Stimulated activated CD4-positive, alpha-beta T cell treated with anti-CD3 and anti-CD28 coated beads, Interleukin-1b, Interleukin-23, amount 100 ng/mL, for 48 hours (primary cell): ENCODE measurements at places on chromosomes 2 and 18.

DNA sequence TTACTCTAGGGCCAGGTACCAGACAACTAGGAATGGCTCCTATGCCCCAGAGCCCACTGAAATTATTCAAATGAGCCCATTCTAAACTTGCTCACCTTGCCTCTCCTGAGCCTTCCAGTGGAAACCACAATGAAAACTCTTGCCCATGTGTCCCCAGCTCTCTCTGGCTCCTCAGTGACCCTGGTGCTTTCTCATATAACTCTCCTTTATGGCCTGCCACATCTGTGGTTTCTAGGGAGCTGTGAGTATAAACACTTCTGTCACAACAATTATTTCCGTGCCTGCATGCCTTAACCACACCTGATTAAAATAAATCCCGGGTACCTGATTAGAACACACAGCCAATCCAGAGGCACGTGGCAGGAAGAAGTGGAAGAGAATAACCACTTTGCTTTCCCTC lies 333.0 kb upstream of the SPRED2 start:
- no peak for DNase-seq

DNA sequence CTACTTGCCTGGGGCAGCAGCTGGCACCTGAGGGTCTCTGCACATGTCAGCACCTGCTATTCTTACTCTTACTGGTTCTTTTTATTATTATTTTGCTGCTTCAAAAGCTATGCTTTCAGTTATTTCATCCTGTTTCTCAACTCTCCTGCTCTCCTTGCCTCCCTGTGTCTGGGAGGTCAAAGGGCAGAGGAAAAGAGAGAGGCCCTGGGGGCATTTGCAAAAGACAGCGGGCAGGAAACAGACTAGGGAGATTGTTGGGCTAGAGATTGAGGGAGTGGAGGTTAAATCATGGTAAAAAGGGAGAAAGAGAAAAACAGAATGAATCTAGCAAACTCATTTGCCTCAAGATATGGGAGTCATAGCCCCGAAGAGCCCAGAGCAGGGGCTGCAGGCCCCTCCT lies 21.1 kb upstream of the RPL31 start:
- DNase-seq: no peak

DNA sequence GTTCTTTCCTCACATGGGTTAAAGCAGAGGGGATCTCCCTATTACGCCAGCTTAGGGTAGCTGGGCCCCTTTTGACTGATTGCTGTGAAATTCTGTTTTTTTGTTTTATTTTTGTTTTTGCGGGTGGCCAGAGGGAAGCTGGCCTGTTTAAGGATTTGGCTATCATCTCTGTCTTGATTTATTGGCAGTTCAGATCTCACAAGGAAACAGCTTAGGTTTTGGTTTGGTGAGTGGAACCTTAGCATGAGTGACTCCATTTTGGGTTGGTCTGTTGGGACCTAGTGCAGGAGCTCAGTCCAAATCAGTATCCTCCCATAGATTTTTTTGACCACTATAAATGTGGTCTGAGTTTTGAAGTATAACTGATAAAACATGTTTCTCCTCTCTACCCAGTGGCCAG lies 25.6 kb upstream of the NTSR2 start:
- DNase-seq: no peak

DNA sequence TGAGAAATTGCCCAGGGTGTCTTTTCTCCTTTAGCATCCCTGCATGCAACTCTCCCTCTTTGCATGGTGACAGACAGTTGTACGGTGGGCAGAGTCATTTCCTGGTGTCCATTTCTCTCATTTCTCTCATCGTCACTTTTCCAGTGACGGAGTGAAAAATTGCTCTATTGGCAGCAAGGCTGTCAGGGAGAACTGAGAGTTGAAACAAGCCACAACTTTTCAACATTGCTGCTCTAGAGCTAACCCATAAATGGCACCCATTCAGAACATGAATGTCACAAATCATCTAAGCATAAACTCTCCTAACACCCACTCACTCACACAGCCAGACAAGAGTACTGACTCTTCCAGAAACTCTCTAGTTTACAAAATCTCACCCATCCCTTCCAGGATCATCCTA lies 55.7 kb downstream of the ZC3H8 start:
- DNase-seq: no peak

DNA sequence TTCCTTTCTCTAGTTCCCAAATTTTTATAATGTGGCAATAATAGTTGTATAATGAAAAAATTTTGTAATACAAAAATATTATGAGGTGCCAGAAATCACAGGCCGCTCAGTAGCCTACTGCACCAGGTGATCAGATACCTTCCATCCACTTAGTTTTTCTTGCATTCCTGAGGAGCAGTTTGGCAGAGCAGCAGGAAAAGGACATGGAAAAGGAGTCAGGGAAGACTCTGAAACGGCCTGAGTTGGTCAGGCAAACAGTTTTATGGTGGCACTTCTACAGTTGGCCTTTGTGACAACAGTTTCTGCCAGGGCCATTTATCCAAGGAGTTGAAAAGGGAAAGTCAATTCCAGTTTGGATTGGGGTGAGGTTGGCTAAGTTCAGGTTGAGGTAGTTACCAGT lies 165.4 kb upstream of the ALPP start:
- DNase-seq: no peak

GRCh38 chr2:39787950-39788349 lies 8.9 kb upstream of the THUMPD2 start:
- no peak for DNase-seq

- no peak for DNase-seq
Measured at GRCh38 chr2:106649306-106649705, 162.1 kb downstream of the CD8B2 start.

DNA sequence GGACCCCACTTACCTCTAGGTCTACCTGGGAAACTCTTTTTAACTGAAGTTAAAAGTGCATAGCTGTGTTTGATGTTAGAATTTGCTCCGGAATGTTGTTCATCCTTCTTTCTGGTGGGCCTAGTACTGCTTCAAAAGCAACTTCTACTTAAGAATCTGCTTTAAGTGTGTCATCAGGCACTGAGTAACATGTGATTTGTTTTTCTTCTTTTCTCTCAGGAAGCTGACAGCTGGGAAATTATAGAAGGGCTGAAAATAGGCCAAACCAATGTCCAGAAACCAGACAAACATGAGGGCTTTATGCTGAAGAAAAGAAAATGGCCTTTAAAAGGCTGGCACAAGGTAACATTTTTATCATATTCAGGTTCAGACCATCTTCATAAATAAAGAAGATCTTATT lies 122.9 kb downstream of the PRKRA start:
- DNase-seq: no peak

GRCh38 chr2:224584111-224584784 lies 915 bp downstream of the CUL3 start:
- no peak for DNase-seq

DNA sequence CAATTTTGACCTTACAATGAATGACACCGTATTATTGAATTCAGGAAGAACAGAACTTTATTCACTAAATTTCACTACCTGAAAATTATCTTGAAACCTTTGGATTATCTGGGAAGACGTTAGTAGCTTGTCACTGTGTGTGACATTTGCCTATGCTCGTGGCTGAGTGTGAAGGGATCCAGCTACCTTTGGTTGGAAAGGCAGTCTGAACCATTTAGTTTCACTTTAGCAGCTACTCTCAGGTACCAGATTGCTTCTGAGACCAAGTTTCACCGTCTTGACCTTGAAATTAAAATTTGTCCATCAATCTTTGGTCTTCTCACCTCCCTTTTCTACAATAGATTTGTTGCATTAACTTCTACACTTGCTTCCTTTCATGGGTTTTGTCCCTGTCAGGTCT lies 637.5 kb downstream of the MBD2 start:
- no peak for DNase-seq

DNA sequence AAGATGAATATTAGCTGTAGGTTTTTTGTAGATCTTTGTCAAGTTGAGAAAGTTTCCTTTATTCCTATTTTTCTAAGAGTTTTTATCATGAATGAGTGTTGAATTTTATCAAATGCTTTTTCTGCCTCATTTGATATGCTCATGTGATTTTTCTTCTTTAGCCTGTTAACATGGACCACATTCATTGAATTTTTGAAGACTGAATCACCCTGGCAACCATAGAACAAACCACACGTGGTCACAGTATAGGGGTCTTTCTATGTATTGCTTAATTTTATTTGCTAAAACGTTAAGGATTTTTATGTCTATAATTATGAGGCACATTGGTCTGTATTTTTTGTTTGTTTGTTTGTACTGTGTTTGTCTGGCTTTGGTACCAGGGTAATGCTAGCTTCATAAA lies 201.7 kb upstream of the CWC22 start:
- no peak for DNase-seq

DNA sequence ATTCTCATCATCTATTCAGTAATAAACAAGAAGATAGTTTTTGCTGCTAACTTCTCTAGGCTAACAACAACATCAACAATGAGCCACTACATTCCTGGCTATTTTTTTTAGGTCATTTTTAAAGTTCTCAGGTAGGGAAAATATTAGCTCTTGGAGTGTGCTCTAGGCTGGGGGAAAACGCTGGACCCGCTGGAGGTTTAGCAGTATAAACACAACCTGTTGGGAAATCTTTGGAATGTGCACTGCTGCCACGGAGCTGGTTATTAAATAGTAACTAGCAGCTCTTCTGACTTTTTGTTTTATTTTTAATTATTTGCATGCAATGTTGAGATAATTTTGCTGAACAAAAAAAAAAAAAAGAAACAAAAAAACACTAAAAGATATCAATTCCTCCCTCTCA lies 892.1 kb upstream of the ACVR2A start:
- DNase-seq: no peak

- DNase-seq: no peak
Measured at GRCh38 chr18:51506811-51507210, 309.3 kb upstream of the MEX3C start.

GRCh38 chr2:69589973-69590652 lies 53.4 kb downstream of the AAK1 start:
- no peak for DNase-seq

DNA sequence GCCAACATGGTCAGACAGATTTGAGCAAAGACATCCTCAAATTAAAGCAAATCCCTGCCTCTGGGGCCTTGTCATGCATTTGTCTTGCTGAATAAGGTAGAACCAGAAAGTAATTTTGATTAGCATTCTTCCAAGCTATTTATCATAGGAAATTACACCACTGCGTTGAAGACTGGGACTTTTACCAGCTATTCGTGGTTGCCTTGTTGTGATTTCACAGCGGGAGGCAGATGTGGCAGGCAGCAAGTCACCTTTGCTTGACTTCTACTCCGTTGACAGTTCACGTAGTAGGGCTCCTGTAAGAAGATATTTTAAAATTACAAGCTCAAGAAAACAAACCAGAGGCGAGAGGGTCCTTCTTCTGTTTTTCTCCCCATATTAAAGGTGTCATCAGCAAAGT lies 80.6 kb downstream of the EN1 start:
- DNase-seq: no peak

DNA sequence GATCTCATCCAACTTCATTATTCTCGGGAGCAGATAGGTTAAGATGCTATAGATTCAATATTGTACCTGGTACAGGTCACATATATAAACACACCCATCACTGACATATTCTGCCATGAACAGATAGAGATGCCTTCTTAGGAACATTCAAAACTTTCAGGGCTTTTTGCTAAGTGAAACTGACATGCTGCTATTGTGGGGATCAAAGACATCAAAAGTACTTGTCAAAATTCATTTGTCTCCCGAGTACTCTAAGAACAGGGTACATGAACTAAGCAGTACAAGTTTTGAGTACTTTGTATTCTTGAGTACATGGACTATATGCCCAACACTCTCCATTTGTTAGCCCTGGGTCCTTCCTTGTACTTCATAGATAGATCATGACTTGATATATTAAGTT lies 173.5 kb downstream of the FSHR start:
- no peak for DNase-seq

GRCh38 chr2:56534321-56534720 lies 350.5 kb downstream of the CCDC85A start:
- no peak for DNase-seq

GRCh38 chr2:6929196-6929819 lies 12.1 kb downstream of the RNF144A start:
- DNase-seq: no peak

- no peak for DNase-seq
Measured at GRCh38 chr2:84904151-84904550, 1.3 kb upstream of the TMSB10 start.

GRCh38 chr2:10495988-10496313 lies 47.8 kb upstream of the ODC1 start:
- no peak for DNase-seq

DNA sequence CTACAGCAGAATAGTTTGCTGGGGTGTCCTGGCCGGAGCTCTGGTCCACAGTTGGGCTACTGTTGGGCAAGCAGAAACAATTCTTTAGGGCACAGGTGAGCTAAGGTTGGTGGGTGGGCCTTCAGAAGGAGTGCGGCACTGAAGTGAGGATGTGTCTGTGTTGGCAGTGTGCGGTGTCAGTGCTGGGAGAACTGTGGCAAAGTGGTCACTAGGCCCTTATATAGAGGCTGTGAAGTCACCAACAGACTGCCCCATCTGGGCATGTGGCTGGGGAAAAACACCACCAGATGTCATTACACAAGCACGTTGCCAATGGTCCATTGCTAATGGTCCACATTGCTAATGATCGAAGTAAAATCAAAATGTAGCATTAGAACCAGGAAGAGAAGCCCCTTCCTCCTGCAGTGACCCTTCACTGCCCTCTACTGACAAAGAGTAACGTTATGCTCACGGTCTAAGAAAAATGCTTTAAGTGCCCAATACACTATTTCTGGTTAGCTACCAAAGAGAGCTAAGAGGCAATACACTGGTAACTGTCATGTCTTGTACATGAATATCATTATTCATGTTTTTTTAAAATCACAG lies 21.3 kb downstream of the SCN1A start:
- DNase-seq: no peak

DNA sequence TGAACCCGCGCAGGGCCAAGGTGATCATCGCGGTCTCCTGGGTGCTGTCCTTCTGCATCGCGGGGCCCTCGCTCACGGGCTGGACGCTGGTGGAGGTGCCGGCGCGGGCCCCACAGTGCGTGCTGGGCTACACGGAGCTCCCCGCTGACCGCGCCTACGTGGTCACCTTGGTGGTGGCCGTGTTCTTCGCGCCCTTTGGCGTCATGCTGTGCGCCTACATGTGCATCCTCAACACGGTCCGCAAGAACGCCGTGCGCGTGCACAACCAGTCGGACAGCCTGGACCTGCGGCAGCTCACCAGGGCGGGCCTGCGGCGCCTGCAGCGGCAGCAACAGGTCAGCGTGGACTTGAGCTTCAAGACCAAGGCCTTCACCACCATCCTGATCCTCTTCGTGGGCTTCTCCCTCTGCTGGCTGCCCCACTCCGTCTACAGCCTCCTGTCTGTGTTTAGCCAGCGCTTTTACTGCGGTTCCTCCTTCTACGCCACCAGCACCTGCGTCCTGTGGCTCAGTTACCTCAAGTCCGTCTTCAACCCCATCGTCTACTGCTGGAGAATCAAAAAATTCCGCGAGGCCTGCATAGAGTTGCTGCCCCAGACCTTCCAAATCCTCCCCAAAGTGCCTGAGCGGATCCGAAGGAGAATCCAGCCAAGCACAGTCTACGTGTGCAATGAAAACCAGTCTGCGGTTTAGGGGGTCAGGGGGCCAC lies 897 bp downstream of the GPR45 start:
- DNase-seq: no peak

GRCh38 chr2:221552291-221552690 lies 19.8 kb downstream of the EPHA4 start:
- no peak for DNase-seq

- no peak for DNase-seq
Measured at GRCh38 chr2:188481474-188481873, 189.8 kb downstream of the GULP1 start.
